ENCODE measurements at places on chromosomes 13 and 19. TPM values are rescaled to one million over a fixed set of nuclear protein-coding genes. Genes with fewer than 3 reads are reported as not detected.

Gene ETV2
- 0.12 TPM for total RNA-seq

Gene NOVA2
- total RNA-seq, result 0.13 TPM

Gene PEAK3
- not detected for total RNA-seq

Gene KCNRG
- total RNA-seq, result 5.9 TPM

Gene ICAM3
- 15.2 TPM for total RNA-seq

Gene CEACAM7
- not detected for total RNA-seq

Gene TNNI3
- total RNA-seq, result not detected

Gene RABAC1
- total RNA-seq, result 212 TPM
